ENCODE measurements at places on chromosomes 12 and 14.

DNA sequence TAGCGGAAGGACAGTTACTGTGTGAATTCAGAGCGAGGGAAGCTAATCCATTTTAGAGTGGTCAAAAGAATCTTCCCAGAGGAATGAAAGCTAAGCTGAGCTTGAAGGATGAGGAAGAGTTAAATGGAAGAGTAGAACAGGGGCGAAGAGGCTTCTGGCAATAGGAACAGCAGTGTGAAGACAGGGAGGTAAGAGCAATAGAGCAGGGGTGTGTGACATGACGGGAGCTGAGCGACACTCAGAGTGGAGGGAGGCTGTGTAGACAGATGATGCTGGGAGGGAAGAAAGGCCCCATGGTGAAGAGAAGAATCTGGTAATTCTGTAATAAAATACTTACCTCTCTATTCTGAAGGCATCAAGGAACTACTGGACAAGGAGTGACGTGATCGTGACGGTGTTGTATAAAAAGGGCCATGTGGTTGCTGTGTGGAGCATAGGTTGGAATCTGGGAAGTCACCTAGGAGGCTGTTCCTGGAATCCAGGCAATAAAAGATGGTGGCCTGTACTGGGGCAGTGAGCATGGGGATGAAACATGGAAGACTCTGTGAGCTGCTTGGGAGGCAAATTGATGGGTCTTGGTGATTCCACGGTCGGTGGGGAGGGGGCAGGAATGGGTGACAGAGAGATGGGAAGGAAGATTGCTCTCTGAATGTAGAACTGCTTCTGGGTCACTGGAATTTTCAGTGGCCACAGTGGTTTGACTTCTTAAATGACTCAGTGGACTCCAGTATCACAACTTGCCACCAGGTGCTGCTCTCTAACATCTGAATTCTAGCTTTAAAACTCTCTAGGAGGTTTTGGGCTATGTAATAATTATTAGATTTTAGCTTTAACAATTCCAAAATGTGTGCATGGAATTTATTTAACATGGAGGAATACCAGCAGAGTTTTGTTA lies 164.1 kb downstream of the ATP23 start:
- peak; percentile 25 for DNase-seq

GRCh38 chr12:3138941-3139511 lies 61.8 kb downstream of the TSPAN9 start:
- no peak for DNase-seq

DNA sequence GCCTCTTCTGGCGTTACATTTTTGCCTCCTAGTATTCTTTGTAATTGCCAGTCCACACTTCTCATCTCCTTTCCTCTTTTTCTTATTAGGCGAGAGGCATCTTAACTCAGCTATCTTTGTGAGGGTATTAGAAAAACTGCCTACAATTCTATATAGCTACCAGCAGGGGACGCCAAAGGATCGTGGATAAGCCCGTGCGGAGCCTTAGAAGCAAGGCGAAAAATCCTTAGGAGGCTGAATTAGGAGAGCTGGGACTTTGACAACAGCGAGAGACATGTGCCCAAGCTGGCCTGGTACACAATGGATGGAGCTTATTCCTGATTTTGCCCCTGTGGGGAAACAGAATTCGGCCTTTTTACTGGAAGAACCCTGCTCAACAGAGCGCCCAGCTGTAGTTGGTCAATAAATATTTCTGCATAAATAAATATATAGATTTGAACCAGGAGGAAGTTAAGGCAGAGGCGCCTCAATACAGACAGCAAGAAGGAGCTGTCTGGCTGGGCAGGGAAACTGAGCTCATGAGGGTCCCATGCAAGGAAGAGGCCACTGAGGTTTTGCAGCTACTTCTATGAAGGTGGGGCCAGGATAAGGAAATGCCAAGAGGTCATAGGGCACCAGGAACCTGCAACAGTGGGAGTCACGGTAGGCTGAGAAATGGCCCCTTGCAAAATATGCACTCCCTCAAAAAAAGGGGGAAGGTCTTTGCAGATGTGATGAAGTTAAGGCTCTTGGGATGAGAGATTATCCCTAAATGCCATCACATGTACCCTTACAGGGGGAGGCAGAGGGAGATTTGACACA lies 14.6 kb upstream of the RBM19 start:
- peak; percentile 87 for DNase-seq

DNA sequence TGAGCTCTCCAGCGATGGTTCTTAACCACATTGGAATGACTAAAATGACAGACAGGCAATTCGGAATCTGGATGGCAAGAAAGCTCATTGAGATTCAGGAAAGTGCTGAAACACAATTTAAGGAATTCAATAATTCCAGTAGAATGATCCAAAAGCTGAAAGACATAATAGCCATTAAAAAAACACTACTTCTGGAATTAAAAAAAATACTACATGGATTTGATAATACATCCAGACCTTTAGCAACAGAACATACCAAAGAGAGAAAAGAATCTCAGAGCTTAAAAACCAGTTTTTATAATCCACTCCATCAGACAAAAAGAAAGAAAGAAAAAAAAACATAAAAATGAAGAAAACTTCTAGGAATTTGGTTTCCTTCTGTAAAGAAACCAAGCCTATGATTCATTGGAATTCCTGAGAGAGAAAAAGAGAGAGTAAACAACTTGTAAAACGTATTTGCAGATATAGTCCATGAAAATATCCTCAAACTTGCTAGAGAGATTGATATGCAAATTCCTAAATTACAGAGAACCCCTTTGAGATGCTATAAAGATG lies 52.8 kb downstream of the SLCO1B1 start:
- peak; percentile 1 for DNase-seq

GRCh38 chr12:62673028-62673815 lies 206.6 kb downstream of the MON2 start:
- DNase-seq = no peak

Data from GM23248 (cell line).